Colonic mucosa (tissue), 4 donors: ENCODE measurements at places on chromosomes 7 and 10.

- DNase-seq = no peak
Observed at GRCh38 chr10:89221919-89222318, 14.8 kb upstream of the CH25H start.

DNA sequence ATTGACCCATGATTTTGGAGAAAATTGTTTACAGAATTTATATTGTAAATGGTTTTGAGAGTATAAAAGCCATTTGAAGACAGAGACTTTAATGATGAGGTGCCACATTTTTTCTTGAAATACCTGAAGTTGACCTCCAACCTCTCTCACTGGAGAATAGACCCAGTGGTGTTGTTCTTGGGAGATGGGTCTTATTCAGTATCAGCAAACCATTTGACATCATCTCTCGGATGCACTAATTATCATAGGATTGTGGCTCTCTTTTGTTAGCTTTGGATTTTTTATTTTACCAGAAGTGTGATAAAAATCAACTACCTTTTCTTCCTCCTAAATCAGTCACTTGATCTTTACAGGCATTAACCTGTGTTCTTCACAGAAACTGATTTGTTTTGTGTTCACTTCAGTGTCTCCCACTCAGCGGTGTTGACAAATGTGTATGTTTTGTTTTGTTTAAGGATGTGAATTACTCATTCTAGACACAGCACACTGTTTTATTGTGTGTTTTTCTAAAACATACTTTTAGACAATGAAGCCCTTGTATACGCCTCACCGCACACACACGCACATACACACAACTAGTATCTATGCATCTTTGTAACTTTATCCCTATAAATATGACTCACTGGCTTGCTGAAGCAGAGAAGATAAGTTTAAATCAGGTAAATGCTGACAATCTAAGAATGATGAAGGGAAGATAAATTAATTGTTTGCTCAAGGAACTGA is 455.6 kb downstream of the INHBA start:
- DNase-seq = no peak

- no peak for DNase-seq
Observed at GRCh38 chr10:7033031-7033430, 377.8 kb downstream of the SFMBT2 start.

DNA sequence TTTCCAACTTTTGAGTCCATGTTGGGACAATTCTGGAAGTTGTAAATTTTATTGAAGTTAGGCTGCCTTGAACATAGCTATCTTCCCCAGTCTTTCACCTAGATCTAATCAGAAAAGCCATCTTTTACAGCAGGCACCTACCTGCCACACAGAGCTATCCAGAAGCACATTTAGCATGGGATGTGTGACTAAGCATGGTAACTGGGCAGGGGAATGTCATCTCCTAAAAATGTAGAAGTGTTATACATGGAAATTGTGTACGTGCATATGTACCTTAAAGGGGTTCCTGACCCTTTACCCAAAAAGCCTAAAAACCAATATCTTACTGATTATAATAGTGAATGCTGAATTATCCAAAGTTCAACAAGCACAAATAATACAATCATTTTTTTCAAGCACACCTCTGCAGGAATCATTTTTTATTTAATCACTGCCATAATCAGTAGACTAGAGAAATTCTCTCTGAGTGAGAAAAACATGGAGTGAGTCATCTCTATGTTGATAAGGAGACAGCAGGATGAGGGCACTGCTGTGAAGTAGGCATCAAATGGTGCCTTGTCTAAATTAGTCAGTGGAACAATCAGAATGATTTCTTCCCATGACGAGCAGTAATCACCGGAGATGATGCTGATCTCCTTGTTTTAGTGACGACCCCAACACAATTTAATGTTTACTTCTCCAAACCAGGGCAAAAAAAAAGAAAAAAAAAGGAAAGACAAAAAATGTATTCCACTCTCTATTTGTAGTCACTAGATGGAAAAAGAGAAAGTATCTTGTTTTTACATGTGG is 75.9 kb downstream of the SORBS1 start:
- no peak for DNase-seq

DNA sequence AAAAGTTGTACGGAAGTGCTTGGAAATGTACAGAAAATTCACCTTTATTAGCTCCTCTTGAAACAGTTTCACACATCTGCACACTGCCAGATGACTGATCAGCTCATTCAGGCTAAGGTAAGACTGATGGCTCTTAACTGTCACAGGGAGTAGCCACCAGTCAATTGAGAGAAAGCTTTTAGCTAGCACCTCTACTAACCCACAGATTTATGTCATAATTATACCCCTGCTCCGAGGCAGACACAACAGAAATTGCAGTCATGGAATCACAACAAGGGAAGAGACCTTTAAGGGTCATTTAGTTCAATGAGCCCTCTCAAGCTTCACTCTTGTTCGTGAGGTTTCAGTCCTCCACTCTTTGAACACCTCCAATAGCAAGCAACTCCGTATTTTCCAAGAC is 235.4 kb downstream of the TRIL start:
- no peak for DNase-seq

- peak; percentile 91 for DNase-seq
Observed at GRCh38 chr10:102645741-102646609, 1.7 kb downstream of the TRIM8 start.

- DNase-seq = no peak
Observed at GRCh38 chr10:80769700-80770160, 232.0 kb downstream of the SH2D4B start.

- DNase-seq = no peak
Observed at GRCh38 chr10:113612154-113612553, 51.7 kb downstream of the NRAP start.

- no peak for DNase-seq
Observed at GRCh38 chr10:73209705-73210104, 37.4 kb downstream of the DNAJC9 start.

DNA sequence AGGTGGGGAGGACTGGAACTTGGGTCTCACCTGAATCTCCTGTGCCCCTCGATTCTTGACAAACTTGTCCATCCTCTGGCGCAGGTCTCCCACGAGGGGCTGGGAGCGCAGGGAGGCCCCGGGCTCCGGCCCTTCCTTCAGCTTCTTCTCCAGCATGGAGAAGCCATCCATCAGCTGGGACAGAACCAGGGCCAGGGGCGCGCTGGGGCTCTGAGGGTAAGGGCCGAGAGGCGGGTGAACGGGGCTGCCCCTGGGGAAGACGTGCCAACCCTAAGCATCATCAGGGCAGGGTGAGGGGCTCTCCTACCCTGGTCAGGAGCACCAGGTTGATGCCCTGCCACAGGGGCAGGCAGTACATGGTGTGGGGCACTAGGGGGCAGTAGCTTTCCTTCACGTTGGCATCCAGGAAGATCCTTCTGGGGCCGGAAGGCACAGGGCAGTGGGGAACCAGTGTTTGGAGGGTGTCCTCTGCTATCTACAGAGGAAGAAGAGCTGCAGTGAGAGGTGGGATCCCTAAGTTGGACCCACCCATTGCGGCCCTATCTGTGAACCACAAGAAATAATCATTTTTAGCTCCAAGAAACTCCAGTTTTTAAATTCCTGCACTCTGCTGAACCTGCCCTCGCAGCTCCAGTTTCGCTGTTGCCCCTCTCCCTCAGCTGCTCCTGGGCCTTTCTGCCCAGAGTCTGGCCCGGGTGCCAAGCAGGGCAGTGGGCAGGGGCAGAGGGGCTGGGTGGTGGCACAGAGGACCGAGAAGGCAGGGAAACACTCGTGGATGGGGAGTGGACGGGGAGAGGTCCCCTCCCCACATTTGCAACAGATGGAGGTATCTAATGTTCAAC is 10.8 kb upstream of the PYROXD2 start:
- peak; percentile 53 for DNase-seq

- no peak for DNase-seq
Observed at GRCh38 chr10:86613096-86613495, 41.3 kb upstream of the OPN4 start.

DNA sequence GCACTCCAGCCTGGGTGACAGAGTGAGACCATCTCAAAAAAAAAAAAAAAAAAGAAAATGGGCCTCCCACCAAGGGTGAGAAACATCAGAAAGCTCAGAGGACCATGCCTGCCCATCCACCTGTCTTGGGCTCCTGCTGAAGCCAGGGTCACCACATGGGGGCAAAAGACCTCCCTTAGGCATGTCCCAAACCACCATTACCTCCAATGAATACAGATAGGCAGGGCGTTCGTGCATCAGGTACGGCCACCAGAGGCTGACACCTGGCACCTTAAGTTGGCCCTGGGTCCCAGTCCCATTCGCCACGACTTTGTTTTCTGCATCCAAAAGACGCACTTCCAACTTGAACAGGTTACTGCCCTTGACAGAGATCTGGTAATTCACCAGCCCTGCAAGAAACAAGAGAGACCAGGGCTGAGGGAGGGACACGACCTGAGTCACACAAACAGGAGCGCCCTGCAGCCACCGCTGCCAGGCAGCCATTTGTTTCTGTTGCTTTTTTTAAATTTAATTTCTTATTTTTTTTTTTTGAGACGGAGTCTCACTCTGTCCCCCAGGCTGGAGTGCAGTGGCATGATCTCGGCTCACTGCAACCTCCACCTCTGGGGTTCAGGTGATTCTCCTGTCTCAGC is 6.1 kb downstream of the GUSB start:
- no peak for DNase-seq

DNA sequence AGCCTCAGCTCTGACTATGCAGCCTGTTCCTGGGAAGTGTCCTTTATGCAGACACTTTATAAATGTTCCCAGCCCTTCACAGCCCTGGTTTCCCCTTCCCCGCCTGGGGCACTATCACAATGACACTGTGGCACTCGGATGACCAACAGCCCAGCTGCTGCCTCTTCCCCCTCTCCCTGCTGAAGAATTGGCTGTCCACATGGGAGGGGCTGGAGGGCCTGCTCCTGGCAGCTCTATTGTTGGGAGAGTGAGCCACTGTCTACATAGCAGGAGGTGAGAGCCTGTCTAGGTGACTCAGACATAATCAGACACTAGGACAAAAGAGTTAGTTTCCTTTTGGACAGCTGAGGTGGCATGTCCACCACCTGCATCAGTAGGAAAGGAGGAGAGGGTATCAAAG is 437.5 kb downstream of the PLXNA4 start:
- DNase-seq = no peak

GRCh38 chr7:135803143-135803542 is 54.5 kb upstream of the FAM180A start:
- no peak for DNase-seq

DNA sequence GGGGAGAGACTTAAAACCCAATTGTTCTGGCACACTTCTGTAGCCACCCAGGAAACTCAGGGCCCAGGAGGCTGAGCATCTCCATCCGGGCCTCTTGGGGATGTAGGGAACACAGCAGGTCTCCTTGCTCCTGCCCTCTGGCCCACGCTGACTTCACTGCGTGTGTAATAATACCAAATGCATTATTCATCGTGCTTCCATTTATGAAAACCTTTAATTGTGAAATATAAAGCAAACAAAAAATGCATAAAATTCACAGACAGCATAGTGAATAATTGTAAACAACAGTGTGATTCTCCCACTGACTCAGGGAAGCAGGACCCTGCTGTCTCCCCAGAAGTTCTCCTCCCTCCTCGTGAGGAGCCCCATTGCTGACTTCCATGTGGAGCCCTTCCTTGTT is 70.3 kb upstream of the SHH start:
- DNase-seq = no peak

DNA sequence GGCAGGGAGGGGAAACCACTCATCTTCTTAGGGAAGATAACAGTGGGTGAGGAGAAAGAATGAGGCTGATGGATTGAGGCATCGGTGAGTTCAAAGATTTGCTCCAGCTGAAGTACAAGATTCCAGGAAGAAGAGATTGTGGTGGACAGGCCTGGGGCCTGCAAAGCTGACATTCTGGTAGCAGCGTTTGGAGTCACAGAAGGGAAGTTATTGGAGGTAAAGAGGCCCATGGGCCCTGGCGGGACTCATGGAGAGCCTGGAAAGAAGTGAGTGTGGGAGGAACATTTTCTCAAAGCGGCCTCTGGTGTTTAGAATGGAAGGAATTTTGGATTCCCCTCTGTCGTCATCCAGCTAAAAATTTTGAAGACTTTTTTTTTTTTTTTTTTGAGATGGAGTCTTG is 160.0 kb upstream of the KLF6 start:
- DNase-seq = no peak
